H9 (cell line): ENCODE measurements at places on chromosomes 7 and 10. TPM values are rescaled to one million over a fixed set of nuclear protein-coding genes. Genes with fewer than 3 reads are reported as not detected.
A peak's percentile ranks its signal among the peaks of the same experiment; 100 is the strongest.

DNA sequence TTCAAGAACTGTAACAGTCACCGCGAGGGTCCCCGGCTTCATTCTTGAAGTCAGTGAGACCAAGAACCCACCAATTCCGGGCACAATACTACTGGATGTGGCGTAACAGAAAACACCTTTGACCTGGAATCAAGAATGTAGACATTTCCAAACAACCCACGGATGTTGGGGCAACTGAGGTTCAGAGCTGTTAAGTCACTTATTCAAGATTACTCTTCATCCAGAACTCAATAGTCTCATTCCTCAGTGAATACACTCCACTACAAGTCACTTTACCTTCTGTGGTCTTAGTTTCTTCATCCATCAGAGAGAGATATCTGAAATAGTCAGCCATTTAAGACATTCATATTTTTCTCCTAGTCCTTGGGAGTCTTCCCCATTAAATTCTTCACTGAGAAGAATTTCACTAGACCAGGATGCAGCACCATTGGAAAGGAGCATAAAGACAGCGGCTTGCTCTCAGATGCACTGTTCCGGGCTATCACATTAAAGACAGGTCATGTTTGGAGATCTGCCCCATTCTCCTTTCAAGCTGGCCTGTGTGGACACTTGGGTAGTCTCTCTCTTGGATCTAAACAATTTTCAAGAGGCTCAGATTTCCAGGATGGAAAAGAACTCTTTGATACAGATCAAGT lies 32.3 kb upstream of the ARID5B start:
- H3K27ac ChIP-seq, result no peak overlapping the region
- no peaks in the 10 kb centered on the region for H3K27me3 ChIP-seq
- no peaks in the 10 kb centered on the region for H3K36me3 ChIP-seq
- DNase-seq, result no peak
- no peak overlapping the region for H3K4me3 ChIP-seq

- H3K27ac ChIP-seq, result no peak overlapping the region
- H3K4me1 ChIP-seq, result no peaks in the 10 kb centered on the region
- no peaks in the 10 kb centered on the region for H3K27me3 ChIP-seq
- no peak for DNase-seq
- no peaks in the 10 kb centered on the region for H3K36me3 ChIP-seq
Observed at GRCh38 chr7:12923971-12924370, 236.5 kb downstream of the ARL4A start.

- H3K27ac ChIP-seq, result peak overlapping the region; percentile 77
- no peaks in the 10 kb centered on the region for H3K27me3 ChIP-seq
- H3K4me3 ChIP-seq, result peak overlapping the region; percentile 58; the same call in 1 of the 3 replicates
- DNase-seq, result peak; percentile 81
- H3K4me1 ChIP-seq, result peaks cover 13% of the 10 kb centered on the region; the same call in 1 of the 2 replicates
- peaks cover 11% of the 10 kb centered on the region; the same call in 1 of the 3 replicates for H3K36me3 ChIP-seq
Observed at GRCh38 chr10:49831352-49832035, 69.4 kb upstream of the OGDHL start.

GRCh38 chr7:68573271-68574005 lies 1024.8 kb upstream of the AUTS2 start:
- DNase-seq, result no peak
- no peaks in the 10 kb centered on the region for H3K4me1 ChIP-seq
- no peak overlapping the region for H3K27ac ChIP-seq
- no peak overlapping the region for H3K4me3 ChIP-seq
- no peaks in the 10 kb centered on the region for H3K36me3 ChIP-seq

GRCh38 chr7:91165846-91166230 lies 98.4 kb upstream of the FZD1 start:
- no peak for DNase-seq
- H3K36me3 ChIP-seq, result no peaks in the 10 kb centered on the region
- H3K4me3 ChIP-seq, result no peak overlapping the region
- no peak overlapping the region for H3K27ac ChIP-seq

- DNase-seq, result no peak
- H3K4me1 ChIP-seq, result no peaks in the 10 kb centered on the region
- H3K4me3 ChIP-seq, result no peak overlapping the region
- no peaks in the 10 kb centered on the region for H3K36me3 ChIP-seq
Observed at GRCh38 chr10:44881649-44882048, 29.5 kb upstream of the TMEM72 start.

GRCh38 chr10:51119441-51119840 lies 45.2 kb downstream of the PRKG1 start:
- peaks cover 4% of the 10 kb centered on the region; the same call in 1 of the 2 replicates for H3K4me1 ChIP-seq
- no peak overlapping the region for H3K27ac ChIP-seq
- H3K27me3 ChIP-seq, result no peaks in the 10 kb centered on the region
- no peak overlapping the region for H3K4me3 ChIP-seq
- DNase-seq, result no peak

- DNase-seq, result no peak
- H3K36me3 ChIP-seq, result peaks cover 11% of the 10 kb centered on the region
- H3K4me3 ChIP-seq, result no peak overlapping the region
- H3K27ac ChIP-seq, result no peak overlapping the region
Observed at GRCh38 chr7:134069187-134069586, 58.0 kb upstream of the LRGUK start.

- H3K27ac ChIP-seq, result no peak overlapping the region
- no peaks in the 10 kb centered on the region for H3K36me3 ChIP-seq
- H3K4me1 ChIP-seq, result no peaks in the 10 kb centered on the region
- no peaks in the 10 kb centered on the region for H3K27me3 ChIP-seq
Observed at GRCh38 chr10:49365675-49366415, 30.0 kb downstream of the DRGX start.

- H3K36me3 ChIP-seq, result no peaks in the 10 kb centered on the region
- H3K27ac ChIP-seq, result no peak overlapping the region
- no peak for DNase-seq
- no peaks in the 10 kb centered on the region for H3K27me3 ChIP-seq
Observed at GRCh38 chr10:27646194-27646593, 99.4 kb downstream of the MKX start.

DNA sequence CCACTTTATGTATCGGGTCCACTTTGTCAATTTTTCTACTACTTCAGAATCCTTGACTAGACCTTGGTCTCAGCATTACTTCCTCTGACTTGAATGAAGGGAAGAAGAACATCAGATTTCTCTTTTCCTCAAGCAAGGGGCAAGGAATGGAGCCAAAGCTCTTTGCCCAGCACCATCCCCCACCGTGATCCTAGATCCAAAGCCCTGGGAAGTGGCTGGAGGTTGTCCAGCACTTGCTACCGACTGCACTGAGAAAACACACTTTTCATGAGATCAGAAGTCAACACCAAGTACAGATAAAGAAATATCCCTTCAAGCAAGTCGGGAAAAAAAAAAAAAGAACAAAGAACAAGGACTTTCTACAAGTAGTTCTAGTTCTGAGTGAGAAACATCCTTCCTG lies 102.1 kb upstream of the DDC start:
- H3K27ac ChIP-seq, result no peak overlapping the region
- H3K27me3 ChIP-seq, result no peaks in the 10 kb centered on the region
- no peak overlapping the region for H3K4me3 ChIP-seq
- no peaks in the 10 kb centered on the region for H3K4me1 ChIP-seq
- H3K36me3 ChIP-seq, result peaks cover 51% of the 10 kb centered on the region

- peaks cover 3% of the 10 kb centered on the region; the same call in 1 of the 3 replicates for H3K36me3 ChIP-seq
- H3K4me1 ChIP-seq, result no peaks in the 10 kb centered on the region
- DNase-seq, result no peak
Observed at GRCh38 chr7:4828720-4829383, 33.0 kb downstream of the PAPOLB start.

GRCh38 chr10:7121154-7121797 lies 289.6 kb downstream of the SFMBT2 start:
- no peak overlapping the region for H3K27ac ChIP-seq
- no peaks in the 10 kb centered on the region for H3K36me3 ChIP-seq
- no peaks in the 10 kb centered on the region for H3K27me3 ChIP-seq
- H3K4me3 ChIP-seq, result no peak overlapping the region

DNA sequence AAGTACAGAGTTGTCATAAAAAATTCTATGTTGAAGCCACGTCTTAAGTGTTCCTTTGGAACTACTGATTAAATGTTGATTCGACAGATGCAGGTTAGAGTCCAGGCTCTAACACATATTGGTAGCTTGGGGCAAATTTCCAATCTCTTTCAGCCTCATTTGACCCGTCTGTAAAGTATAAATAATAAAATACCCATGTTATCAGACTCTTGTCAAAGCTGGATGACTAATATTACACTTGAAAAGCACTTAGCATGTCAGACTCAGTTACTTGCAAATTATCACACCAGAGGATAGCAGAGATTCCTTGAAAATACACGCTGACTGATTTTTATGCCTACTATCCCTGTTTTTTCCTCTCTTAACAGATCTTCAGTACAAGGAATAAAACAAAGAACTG lies 18.1 kb upstream of the MACC1 start:
- no peak overlapping the region for H3K27ac ChIP-seq
- H3K4me1 ChIP-seq, result no peaks in the 10 kb centered on the region
- no peaks in the 10 kb centered on the region; the same call in 2 of the 3 replicates for H3K36me3 ChIP-seq
- no peak for DNase-seq
- no peaks in the 10 kb centered on the region for H3K27me3 ChIP-seq

DNA sequence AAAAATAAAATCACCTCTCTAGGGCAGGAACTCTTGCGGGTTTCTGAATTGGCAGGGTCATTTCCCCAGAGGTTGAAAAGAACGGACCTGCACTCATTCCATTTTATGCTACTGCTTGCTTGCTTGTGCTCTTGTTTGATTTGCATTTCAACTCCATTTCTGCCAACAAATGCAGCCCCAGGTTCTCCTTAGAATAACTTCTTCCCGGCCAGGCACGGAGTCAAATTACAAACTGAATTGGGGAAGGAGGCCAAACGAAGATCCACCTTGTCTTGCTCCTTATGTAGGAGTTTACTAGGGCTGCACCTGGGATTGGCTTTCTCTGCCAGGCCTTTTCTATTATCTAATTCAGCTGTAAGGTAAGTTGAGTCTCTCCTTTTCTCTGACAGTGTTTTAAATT lies 79.6 kb downstream of the HGF start:
- peak; percentile 57 for DNase-seq
- H3K4me3 ChIP-seq, result no peak overlapping the region
- no peak overlapping the region for H3K27ac ChIP-seq
- no peaks in the 10 kb centered on the region for H3K36me3 ChIP-seq
- peaks cover 9% of the 10 kb centered on the region for H3K4me1 ChIP-seq

DNA sequence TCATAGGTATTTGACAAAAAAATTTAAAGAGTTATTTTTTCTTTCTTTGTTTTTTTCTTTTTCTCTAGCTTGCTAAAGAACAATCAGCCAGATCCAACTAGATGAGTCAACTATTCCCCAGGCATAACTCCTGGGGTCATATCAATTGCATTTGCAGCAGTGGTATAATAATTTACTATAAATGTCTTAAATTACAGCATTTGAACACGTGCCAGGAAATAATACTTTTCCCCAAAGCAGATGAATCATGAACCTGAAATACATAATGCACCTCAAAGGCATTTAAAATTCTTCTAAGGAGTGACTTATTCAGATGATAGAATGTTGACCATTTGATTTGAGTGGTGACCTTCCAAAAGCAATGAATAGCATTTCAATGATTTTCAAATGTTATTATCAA lies 190.1 kb downstream of the LRRTM3 start:
- H3K4me1 ChIP-seq, result no peaks in the 10 kb centered on the region
- H3K4me3 ChIP-seq, result no peak overlapping the region
- no peaks in the 10 kb centered on the region for H3K36me3 ChIP-seq
- no peak overlapping the region for H3K27ac ChIP-seq
- no peak for DNase-seq

GRCh38 chr7:70972693-70973092 lies 159.3 kb upstream of the GALNT17 start:
- H3K27me3 ChIP-seq, result no peaks in the 10 kb centered on the region
- H3K36me3 ChIP-seq, result peaks cover 10% of the 10 kb centered on the region
- no peak overlapping the region for H3K27ac ChIP-seq
- DNase-seq, result no peak
- no peak overlapping the region for H3K4me3 ChIP-seq
- H3K4me1 ChIP-seq, result no peaks in the 10 kb centered on the region

DNA sequence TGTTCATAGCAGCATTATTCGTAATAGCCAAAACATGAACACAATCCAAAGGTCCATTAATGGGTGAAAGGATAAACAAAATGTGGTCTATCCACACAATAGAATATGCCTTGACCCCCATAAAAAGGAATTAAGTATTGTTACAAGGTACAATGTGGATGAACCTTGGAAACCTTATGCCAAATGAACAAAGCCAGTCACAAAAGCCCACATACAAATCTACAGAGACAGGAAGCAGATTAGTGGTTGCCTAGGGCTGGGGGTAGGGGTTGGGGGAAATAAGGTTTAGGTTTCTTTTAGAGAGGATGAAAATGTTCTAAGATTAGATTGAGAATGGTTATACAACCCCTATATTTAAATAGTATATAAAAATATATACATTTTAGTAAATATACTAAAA lies 34.8 kb downstream of the PIP4K2A start:
- H3K4me3 ChIP-seq, result no peak overlapping the region; the same call in 2 of the 3 replicates
- H3K36me3 ChIP-seq, result no peaks in the 10 kb centered on the region
- peaks cover 20% of the 10 kb centered on the region for H3K4me1 ChIP-seq
- DNase-seq, result no peak
- no peaks in the 10 kb centered on the region for H3K27me3 ChIP-seq

DNA sequence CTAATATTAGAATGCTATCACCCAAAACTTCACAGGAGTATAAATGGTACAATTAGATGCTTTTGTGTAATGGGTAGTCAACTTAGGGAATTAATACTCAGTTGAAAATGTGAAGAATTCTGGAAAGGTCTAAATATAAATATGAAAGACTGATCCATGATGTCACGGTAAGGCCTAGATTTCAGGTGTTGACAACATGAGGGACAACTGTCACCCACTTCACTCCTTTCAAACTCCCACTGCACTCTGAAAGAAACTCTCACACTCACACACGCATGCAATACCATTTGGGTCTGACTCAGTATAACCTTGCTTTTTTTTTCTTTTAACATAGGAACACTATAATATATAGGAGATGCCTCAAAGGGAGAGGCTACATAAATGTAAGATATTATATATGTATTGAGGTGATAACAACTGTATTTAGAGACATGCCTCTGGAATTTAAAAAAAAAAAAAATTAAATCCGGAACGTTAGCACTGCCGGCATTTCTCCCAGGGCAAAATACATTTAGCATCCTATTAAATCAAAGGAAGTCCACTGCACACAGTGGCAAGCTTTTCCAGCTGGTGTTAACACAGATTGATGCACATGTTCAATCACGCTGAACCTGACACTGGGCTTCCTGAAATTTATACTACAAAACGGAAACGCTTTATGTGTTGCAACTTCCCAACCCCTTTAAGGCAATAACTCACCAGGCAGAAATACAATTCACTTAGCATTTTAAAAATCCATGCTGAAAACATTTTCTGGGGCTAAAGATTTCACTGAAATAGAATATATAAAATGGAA lies 74.9 kb downstream of the RSU1 start:
- no peaks in the 10 kb centered on the region; the same call in 1 of the 2 replicates for H3K4me1 ChIP-seq
- H3K36me3 ChIP-seq, result peaks cover 21% of the 10 kb centered on the region
- no peak overlapping the region for H3K4me3 ChIP-seq
- DNase-seq, result no peak
- no peaks in the 10 kb centered on the region for H3K27me3 ChIP-seq

GRCh38 chr10:101403161-101403560 lies 49.2 kb downstream of the BTRC start:
- H3K4me3 ChIP-seq, result no peak overlapping the region
- no peaks in the 10 kb centered on the region for H3K27me3 ChIP-seq
- no peaks in the 10 kb centered on the region for H3K4me1 ChIP-seq
- no peak overlapping the region for H3K27ac ChIP-seq
- H3K36me3 ChIP-seq, result no peaks in the 10 kb centered on the region
- no peak for DNase-seq

The NCOA4 gene
- total RNA-seq, result 83.3 and 83.9 TPM in 2 replicates

The GARIN1A gene
- 0.50 and 0.98 TPM in 2 replicates for total RNA-seq

The MET gene
- total RNA-seq, result 5.0 and 5.5 TPM in 2 replicates

The PPP1R3A gene
- not detected in 2 replicates for total RNA-seq

The OLAH gene
- 0.31 and 0.48 TPM in 2 replicates for total RNA-seq

The NOD1 gene
- 4.9 and 5.3 TPM in 2 replicates for total RNA-seq

The MOGAT3 gene
- 0.11 and 0.15 TPM in 2 replicates for total RNA-seq

The PRRT4 gene
- 0.15 and 0.24 TPM in 2 replicates for total RNA-seq

The RAPGEF5 gene
- total RNA-seq, result 13.3 and 14.4 TPM in 2 replicates
